ENCODE measurements at places on chromosomes 1 and 21.

- no peak for DNase-seq
Measured at GRCh38 chr1:198669023-198669698, 30.3 kb downstream of the PTPRC start.

GRCh38 chr1:202207292-202207691 is 13.7 kb downstream of the LGR6 start:
- DNase-seq, result no peak

DNA sequence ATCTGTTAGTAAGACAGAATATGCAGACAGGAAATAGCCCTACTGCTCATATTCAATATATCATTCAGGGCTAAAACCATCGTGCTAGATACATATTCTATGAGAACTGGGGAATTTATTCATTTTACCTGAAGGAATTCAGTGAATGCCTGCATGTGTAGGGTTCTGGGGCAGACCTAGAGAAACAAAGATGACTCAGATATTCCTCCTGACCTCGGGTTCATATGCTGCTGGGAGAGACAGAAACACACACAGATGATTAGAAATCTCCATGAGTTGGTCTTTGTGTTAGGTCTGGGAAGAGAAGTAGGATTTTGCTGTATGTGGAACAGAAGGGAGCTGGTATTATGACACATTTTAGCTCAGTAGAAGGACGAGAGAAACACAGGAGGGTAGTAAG is 176.5 kb upstream of the ST6GALNAC5 start:
- DNase-seq, result no peak

DNA sequence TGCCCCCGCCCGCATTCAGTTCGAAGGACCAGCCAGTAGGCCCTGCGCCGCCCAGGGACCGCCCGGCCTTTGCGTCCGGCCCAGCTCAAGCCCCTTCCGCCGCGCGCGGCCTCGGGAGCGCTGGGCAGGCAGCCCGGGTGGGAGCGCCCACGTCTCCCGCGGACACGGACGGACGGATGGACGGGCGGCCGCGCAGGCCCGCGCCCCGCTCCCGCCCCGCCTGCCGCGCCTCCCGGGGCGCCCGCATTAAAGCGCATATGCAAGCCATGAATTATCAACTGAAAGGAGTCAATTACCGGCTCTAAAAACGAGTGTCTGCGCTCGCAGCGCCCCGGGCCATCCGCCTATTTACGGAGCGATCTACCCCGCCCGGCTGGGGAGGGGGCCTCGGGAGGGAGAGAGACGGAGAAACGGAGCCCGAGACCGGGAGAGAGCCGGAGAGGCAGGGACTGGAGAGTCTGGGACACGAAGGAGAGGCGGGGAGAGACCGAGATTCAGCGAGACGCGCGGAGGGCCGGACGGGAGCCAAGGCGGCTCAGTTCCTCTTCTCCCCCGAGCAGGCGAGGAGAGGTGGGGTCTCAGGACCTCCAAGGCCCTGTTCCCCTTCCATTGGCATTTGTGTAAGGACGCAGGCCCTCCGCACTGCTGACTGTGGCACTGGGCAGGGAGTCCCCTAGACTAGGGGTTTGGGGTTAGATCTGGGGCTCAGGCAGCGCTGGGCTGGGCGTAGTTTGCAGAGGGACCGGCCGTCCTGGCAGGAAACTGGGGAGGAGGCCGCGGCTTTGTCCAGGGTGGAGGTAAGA is 41.3 kb upstream of the DMBX1 start:
- DNase-seq, result no peak

DNA sequence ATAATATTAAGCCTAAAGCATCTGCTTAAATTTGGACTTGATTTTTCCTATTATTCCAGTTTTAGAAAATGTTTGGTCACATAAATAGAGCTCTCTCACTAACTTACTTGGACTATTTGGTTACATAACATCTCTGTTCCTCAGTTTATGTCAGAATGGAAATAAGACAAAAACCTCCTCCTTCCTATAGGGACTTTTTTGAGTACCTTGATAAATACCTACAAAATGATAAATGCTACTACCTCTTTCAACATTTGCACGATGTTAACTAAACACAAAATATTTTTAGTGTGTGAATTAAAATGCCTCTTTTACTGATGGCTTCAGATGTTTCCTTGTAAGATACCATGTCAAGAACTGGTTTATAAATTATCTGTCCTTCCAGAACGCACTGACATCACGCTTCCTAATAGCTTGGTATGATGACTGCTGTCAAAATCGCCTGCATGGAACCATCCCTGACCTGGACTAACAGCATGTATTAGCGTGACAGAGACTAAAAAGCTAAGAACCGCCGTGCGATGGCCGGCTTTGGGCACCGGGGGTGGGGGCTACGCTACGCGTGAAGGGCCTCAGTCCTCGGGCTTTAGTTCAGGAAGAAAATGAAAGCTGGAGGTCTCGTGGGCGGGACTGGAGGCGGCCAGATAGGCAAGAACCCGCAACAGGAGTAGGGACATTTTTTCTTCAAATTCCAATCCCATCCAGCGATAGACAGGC is 133.2 kb upstream of the BARHL2 start:
- no peak for DNase-seq

- DNase-seq, result no peak
Measured at GRCh38 chr1:185646202-185646683, 87.9 kb upstream of the HMCN1 start.

GRCh38 chr1:116999596-116999995 is 2.0 kb upstream of the CD101 start:
- DNase-seq, result no peak

- no peak for DNase-seq
Measured at GRCh38 chr1:17207046-17207445, 2.1 kb downstream of the PADI1 start.

GRCh38 chr1:48450505-48450904 is 21.5 kb downstream of the SPATA6 start:
- no peak for DNase-seq

DNA sequence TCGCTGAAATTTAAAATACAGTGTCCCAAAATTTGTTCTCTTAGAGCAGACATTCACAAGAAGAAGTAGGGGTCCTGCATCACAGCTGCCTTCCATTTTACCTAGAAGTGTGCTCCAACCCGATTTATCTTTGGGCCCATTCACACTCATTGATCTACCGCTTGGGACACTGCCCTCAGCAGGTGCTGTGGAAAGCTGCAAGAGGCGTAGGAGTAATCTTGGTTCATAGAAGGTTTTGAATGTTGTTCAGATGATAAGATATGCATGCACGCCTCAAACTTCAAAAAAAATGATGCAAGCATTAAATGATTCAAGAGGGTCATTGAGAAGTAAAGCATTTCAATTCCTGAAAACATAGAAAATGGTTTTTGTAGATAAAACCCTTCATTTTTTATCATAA is 18.6 kb upstream of the C1orf105 start:
- no peak for DNase-seq

DNA sequence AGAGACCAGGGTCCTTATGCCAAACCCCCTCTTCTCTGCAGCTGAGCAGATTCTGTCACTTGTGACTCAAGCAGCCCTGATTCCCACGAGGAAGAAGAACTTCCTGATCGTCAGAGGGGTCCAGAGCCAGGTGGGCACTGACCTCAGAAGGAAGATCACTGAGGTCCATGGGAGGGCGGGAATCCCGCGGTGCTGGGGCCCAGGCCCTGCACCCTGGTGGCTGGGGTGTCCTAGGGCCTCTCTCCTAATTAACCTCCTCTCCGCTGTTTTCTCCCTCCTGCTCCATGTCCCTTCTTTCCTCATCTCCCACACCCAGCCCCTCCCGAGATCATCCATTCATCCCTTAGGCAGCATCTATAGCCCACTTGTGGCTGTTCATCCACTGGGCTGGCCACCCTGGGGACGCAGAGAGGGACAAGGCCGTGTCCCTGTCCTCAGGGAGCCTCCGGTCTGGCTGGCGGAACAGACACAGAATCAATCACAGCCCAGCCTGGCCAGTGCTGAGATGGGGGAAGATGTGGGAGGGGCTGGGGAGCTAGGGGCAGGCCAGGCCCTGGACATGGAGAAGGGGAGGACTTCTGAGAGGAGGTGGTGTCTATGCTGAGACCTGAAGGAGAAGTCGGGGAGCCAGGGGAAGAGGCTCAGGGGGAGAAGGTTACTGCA is 638.3 kb downstream of the MATN1 start:
- no peak for DNase-seq

DNA sequence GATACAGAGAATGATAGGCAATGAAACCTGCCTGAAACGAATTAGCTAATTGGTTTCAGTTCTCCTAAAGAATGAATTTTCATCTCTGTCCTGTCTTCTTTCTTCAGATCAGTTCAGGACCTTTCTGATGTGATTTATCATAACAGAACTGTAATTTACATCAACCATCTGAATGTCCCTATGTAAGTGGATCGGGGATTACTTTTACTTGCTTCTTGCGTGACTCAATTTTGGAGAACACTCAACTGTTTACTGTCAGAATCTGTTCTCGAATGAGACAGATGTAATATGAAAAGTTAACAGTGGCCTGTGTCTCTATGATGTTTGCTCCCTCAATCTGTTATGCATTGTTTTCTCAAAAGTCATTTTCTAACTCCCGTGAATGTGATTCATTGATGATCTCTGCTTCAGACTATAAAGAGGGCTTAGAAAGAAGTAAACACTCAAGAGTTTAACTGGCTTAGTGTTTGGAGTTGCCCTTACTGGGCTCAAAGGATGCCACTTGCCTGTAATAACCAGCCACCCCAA is 111.0 kb downstream of the GABPA start:
- no peak for DNase-seq

- DNase-seq, result no peak
Measured at GRCh38 chr1:186093437-186093836, 281.6 kb downstream of the TPR start.

DNA sequence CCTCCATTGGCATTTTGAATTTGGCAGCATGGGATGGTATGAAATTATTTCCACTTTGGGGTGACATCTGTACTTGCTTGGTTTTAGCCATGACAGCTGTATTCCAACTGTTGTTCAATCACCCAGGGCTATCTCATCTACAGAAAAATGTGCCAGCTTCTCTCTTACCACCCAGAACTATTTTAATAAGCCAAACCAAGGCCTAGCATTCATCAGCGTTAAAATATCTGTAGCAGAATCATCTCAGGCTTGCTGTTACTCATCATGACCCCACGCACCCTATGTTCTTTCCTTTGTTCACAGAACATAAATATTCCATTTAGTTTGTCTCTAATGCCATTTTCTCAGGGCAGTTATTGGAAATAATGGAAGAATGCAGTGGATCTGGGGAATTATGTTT is 49.8 kb downstream of the GIPC2 start:
- no peak for DNase-seq

All from stimulated activated CD4-positive, alpha-beta T cell treated with anti-CD3 and anti-CD28 coated beads, Interleukin-15, amount 100 ng/mL, for 1 hour (primary cell).